ENCODE measurements at places on chromosomes 7 and 10.

DNA sequence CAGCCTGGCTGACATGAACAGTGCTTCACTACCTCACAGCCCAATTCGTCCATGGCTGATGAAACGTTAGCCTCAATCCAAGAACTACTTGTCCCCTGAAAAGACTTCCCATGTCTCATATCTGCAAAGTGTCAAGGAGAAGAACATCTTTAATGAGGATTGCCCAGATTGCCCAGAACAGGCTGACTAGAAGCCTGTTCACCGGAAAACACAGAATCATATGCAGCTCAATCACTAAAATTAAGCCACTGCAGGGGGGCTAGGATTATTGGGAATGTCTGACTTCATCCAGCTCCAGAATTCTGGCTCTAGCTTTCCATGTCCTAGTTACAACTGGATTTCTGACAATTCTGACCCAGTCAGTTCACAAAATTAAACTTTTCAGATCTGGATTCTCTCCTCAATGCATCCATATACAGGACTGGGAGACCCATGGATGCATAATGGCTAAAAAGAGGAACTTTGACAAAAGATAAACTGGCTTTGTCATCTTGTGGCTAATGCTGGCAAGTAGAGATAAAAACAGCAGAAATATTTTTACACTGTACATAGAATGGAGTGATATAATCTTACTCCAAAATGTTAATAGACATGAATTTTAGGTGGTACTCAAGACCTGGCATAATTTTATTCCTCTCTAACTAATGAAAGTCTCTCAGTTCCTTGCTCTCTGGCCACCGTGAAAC, 467.0 kb upstream of the POT1 start:
- DNase-seq: no peak

DNA sequence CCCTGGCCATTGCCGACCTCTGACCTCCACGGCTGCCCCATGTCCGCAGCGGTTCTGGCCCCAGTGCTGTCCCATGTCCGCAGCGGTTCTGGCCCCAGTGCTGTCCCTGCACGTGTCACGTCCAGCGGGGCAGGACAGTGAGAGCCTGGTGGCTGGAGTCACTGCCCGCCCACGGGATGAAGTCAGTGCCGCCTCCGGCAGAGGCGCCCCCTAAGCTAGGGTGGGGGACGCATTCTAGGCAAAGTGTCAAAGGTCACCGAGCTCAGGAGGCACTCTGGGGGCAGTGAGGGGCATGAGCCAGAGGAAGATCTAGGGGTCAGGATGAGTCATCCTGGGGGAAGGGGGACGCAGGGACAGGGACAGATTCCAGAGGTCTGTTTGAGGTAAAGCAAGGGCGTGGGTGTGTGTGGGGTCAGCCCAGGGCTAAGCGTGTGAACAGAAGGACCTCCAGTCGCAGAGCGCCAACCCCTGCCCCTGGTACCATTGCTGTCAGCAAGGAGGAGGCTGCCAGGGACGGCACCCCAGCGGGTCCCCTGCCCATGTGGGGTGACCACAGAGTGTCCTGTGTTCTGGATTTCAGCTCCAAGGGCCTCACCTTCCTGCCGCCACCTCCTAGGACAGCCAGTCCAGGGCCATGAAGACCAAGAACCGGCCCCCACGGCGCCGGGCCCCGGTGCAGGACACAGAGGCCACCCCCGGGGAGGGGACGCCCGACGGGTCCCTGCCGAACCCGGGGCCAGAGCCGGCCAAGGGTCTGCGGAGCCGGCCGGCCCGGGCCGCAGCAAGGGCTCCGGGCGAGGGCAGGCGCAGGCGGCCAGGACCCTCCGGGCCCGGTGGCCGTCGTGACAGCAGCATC, 665 bp downstream of the BHLHA15 start:
- peak; percentile 64 for DNase-seq

GRCh38 chr10:97190450-97190849, 4.7 kb upstream of the SLIT1 start:
- no peak for DNase-seq

- no peak for DNase-seq
Observed at GRCh38 chr10:50536617-50537240, 87.0 kb downstream of the SGMS1 start.

DNA sequence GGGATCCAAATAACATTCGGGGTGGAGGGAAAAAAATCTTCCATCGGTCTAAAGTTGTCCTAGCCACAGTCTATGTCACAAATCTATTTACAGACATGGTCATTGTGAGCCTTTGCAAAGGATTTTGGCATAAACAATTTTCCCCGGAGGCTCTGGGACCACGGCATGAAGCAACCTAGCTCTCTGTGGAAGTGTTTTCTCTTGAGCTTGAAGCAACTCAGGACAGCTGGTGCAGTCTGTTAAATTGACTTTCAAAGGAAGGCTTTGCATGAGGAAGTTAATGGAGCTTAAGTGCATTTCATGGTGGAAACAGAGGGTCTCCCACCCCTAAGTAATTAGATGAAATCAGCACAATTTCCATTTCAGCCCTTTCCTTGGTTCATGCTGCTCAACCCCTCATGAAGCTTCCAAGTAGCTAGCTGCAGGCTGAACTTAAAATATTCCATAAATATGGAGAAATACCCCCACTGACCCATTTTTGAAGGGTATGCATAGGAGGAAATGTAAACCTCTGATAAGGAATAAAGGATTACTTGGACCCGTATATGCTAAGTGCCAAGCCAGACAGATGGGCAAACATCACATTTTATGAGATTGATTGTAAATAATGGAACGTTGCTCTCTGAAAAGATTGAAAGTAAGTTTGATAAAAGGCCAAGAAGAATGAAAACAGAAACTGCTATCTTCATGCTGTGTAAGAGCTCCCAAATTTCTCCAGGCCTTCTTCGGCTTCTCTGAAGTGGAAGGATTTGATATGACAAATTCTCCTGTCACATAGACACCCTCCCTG, 39.9 kb downstream of the CCDC3 start:
- DNase-seq: peak; percentile 70

DNA sequence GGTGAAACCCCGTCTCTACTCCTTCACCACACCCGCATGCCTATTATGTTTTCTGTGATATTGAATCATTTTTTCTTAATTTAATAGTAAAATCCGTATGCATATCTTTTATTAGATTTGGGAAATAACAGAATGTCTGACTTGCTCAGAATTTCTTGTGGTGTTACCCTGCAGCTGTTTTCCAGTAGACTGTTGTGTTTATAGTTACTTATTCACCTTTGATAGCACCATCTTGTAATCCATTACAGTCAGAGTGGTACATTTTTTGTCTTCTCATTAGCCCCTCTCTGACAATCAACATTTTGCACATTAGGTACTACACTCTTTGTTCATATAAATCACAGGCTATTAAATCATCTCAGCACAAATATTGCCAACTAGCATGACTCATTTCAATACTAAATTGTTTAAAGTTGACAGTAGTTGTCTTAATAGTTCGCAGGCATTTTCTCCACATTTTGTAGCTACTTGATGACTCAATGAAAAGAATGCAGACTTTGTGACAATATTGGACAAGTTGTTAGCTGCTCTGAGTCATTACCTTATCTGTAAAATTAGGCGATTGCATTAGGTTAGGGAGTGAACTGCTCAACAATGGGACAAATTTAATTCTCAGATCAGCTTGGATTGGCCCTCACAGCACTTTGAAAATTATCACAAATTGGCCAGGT, 17.8 kb upstream of the SLC16A12 start:
- DNase-seq: no peak

- no peak for DNase-seq
Observed at GRCh38 chr10:60167050-60167449, 222.6 kb downstream of the ANK3 start.

GRCh38 chr7:31663072-31663471, 23.9 kb upstream of the PPP1R17 start:
- no peak for DNase-seq

DNA sequence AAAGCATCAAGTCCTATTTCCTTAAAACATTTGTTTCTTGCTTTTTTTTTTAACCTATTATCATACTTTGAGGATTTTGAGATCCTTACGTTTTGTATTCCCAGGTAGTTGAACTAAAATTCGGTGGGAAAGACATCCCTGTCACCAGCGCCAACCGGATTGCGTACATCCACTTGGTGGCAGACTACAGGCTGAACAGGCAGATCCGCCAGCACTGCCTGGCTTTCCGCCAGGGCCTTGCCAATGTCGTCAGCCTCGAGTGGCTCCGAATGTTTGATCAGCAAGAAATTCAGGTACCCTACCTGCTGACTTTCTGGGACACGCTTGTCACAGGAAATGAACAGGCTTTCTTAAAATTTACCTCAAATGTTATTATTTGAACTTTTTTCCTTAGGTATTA, 83.0 kb upstream of the DNAJB6 start:
- DNase-seq: no peak

GRCh38 chr7:105815576-105815975, 60.8 kb downstream of the ATXN7L1 start:
- no peak for DNase-seq

DNA sequence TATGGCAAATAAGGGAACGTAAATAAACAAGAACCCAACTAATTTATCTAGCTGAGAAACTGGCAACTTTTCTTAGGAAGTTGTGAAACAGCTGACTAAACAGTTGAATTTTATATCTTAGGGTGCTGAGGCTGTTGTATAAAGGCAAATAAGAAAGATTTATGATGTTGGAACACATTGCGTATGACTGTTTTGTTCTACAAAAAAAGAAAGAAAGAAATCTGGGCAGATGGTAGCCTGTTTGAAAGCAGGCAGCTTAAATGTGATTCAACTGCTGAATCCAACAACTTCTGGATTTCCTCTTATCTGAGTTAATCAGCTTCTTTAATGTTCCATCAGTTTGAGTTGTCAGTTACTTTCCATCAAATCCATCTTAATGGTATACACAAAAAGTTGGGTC, 214.5 kb downstream of the SNX13 start:
- DNase-seq: no peak

- no peak for DNase-seq
Observed at GRCh38 chr7:123784263-123784662, 35.5 kb upstream of the WASL start.

DNA sequence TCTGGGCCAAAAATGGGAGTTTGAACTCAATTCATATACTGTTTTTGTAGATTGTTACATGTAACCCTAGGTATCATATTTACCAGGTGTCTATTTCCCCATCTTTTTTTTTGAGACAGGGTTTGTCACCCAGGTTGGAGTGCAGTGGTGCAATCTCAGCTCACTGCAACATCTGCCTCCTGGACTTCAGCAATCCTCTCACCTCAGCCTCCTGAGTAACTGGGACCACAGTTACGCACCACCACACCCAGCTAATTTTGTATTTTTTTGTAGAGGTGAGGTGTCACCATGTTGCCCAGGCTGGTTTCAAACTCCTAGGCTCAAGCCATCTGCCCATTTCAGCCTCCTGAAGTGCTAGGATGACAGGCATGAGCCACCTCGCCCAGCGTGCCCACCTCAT, 28.2 kb upstream of the FBXW4 start:
- no peak for DNase-seq

DNA sequence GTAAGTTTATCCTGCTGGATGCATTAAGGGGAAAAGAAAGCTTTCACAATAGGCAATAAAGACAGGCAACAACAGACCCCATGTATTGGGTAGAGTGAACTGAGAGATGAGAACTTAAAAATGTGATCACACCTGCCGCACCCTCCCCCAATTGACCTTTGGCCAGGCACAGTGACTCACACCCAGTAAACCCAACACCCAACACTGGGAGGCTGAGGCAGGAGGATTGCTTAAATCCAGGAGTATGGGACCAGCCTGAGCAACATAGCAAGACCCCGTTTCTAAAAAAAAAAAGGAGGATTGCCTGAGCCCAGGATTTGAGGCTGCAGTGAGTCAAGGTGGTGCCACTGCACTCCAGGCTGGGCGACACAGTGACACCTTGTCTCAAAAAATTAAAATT, 86.9 kb downstream of the MPP7 start:
- no peak for DNase-seq

- no peak for DNase-seq
Observed at GRCh38 chr10:23556727-23557440, 118.0 kb downstream of the OTUD1 start.

DNA sequence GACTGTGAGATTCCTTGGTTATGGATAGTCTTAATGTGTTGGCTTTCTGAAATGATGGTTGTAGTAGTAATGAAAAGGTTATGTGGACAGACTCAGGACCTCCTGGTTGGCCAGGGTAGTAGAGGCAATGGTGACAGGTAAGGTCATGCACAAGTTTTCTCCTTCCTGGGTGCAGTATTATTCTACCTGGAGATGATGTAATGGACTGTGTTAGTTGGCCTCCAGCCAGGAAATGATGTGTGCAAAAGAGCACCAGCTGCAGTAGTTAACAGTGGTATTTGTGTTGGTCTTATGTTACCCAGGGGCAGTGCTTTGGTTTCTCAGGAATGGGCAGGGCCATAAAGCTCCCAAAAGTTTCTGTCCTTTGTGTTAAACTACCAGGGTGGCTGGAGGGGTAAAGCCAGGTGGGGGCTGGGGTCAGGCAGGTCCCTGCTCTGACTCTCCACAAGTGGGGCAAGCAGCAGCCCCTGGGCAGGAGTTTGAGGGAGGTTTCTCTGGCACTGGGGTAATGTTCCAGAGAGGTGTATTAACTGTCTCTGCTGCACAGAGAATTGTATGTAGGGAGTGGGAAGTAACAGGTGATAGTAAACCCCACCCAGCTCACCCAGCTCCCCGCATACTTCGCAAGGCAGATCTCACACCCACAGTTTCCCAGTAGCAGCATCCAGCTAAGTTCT, 36.3 kb downstream of the GPR22 start:
- no peak for DNase-seq

DNA sequence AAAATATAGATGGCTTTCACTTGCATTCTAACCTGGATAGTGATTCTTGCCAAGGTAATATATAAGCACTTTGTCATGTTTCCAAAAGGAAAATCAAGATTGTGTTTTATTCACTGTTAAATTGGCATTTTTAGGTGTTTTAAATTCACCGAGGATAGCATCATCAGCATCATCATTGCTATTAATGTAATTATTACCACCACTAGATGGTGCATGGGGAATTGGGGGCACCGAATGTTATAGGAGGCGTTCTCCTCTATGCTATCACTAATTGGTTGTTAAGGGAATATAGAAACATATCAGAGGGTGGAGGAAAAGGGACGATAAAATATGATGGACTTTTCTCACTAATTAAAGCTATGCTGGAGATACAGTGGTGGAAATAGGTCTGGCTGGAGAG, 95.5 kb downstream of the CELF2 start:
- no peak for DNase-seq

DNA sequence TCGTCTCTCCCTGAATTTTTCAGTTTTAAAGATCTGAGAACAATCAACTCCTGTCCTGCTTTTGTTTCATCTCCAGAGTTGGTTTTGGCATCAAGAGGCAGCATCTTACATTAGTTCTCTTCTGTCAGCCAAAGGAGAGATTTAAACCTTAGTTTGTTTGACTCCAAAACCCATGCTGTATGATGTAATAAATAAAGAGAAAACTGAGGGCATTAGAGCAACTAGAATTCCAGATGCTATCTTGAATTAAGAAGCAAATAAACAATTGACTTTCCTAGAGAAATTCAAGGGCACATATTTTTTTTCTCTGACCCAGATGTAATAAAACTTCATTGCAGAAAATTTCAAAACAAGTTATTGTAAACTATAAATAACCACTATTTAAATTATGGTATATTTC, 54.4 kb downstream of the INHBA start:
- no peak for DNase-seq

- no peak for DNase-seq
Observed at GRCh38 chr7:130409712-130410072, 29.4 kb downstream of the CPA1 start.

- DNase-seq: no peak
Observed at GRCh38 chr10:33174674-33175434, 159.6 kb downstream of the NRP1 start.
